ENCODE measurements at places on chromosomes 3 and 15.
A peak's percentile ranks its signal among the peaks of the same experiment; 100 is the strongest.

GRCh38 chr3:23739536-23739935, 66.2 kb upstream of the UBE2E1 start:
- DNase-seq, result no peak

DNA sequence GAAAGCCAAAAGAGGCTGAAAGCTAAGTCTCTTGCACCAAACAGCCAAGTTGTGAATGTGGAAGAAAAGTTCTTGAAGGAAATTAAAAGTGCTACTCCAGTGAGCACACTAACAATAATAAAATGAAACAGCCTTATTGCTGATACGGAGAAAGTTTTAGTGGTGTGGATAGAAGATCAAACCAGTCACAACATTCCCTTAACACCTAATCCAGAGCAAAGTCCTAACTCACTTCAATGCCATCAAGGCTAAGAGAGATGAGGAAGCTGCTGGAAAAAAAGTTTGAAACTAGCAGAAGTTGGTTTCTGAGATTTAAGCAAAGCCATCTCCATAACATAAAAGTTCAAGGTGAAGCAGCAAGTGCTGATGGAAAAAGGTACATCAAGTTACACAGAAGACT, 288.8 kb upstream of the RARB start:
- no peak for DNase-seq

DNA sequence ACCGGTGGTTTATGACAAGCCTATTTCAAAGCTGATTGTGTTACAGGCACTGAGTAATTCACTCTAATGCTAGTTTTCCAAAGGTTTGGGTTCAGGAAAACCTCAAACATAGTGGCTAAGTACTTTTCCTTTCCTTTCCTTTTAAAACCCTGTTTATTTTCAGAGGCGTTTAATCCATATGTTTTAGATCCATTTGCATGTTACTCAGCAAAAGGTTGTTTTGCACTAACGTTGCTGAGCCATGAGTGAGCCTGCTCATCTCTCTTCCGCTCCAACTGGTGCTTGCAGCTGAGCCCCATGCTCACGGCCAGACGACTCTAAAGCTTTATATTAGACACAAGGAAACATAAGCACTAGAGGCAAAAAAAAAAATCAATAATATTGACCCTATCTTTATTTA, 9.4 kb downstream of the CEMIP start:
- no peak for DNase-seq

DNA sequence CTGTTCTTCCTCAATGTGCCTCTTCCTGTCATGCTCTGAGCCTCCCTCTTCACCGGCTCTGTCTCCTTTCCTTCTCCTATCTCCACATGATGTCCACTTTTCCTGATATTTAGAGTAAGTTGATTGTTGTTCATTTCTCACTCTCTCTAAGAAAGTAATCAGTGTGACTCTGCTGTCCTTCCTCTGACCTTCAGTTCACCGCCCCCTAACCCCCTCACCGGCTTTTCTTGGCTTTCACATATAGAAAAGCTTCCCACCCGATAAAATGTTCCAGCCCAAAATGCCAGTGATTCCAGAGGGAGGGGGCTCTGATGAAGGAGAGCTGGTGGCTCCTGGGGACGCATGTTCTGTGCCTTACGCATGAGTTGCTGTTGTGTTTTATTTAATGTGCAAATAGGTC, 120.5 kb upstream of the ABHD17C start:
- DNase-seq, result no peak

GRCh38 chr3:5250467-5251195, 63.1 kb downstream of the EDEM1 start:
- no peak for DNase-seq

- DNase-seq, result no peak
These were observed 15.6 kb downstream of the CHST2 start for GRCh38 chr3:143135150-143135549.

DNA sequence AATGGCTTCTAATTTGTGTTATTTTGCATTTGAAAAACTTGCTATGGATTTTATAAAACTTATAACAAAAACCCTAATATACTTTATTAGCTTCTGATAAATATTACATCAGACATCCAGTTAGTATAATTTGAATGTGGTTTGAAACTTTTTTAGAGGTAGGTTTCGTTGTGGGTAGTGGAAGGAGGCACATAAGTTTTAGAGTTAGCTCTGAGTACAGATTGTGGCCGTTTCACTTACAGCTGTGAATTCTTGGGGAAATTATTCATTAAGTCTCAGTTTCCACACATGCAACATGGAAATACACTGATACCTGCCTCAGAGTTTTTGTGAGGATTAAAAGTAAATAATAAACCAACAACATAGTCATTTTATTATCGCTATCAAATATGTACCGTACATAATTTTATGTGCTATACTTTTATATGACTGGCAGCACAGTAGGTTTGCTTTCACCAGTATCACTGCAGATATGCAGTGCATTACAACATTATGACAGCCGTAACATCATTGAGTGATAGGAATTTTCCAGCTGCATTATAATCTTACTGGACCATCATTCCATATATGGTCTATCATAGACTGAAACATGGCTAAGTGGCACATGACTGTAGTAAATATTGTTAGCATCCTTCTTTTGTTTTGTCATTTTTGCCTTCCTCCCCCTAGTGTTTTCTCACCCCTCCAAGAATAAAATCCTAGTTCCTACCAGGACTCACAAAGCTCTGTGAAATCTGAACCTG, 175.6 kb downstream of the AKAP13 start:
- DNase-seq, result no peak

- DNase-seq, result no peak
These were observed 6.1 kb upstream of the RNU6-1 start for GRCh38 chr15:67845974-67846373.

DNA sequence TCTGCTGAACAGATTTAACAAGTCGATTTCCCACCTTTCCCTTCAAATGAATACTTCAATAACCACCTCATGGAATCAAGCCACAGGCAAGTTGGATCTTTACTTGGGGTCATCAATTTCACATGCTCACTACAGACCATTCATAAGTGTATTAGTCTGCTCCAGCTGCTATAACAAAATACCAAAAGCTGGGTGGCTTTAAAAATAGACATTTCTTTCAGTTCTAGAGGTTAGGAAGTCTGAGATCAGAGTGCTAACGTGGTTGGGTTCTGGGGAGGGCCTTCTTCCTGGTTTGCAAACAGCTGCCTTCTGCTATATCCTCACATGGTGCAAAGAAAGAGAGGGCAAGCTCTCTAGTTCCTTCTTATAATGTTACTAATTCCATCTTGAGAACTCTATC, 5.1 kb downstream of the GPR176 start:
- DNase-seq, result no peak

GRCh38 chr3:47910777-47911440, 105.3 kb downstream of the MAP4 start:
- DNase-seq, result no peak

DNA sequence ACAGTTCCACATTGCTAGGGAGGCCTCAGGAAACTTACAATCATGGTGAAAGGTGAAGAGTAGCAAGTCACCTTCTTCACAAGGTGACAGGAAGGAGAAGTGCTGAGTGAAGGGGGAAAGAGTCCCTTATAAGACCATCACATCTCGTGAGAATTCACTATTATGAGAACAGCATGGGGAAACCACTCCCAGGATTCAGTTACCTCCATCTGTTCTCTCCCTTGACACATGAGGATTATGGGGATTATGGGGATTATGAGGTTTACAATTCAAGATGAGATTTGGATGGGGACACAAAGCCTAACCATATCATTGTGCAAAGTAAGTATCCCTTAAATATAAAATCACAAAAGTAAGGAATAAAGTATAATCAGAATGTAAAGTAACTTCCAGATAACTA, 375.9 kb upstream of the NAALADL2 start:
- no peak for DNase-seq

DNA sequence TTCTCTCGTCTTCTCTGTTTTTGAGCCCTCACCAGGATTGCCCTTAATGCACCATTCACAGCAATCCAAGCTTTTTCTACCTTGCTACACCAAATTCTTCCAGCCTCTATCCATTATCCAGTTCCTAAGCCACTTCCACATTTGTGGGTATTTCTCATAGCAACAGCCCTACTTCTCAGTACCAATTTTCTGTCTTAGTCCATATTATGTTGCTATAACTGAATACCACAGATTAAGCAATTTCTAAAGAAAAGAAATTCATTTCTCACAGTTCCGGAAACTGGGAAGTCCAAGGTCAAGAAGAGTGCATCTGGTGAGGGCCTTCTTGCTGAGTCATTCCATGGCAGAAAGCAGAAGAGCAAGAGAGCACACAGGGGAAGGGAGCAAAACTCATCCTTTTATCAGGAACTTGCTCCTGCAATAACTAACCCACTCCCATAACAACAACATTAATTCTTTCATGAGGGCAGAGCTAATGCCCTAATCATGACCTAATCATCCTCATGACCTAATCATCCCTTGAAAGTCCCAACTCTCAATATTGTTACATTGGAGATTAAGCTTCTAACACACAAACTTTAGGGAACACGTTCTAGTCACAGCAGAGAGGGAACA, 9.7 kb upstream of the EIF1B start:
- DNase-seq, result no peak

DNA sequence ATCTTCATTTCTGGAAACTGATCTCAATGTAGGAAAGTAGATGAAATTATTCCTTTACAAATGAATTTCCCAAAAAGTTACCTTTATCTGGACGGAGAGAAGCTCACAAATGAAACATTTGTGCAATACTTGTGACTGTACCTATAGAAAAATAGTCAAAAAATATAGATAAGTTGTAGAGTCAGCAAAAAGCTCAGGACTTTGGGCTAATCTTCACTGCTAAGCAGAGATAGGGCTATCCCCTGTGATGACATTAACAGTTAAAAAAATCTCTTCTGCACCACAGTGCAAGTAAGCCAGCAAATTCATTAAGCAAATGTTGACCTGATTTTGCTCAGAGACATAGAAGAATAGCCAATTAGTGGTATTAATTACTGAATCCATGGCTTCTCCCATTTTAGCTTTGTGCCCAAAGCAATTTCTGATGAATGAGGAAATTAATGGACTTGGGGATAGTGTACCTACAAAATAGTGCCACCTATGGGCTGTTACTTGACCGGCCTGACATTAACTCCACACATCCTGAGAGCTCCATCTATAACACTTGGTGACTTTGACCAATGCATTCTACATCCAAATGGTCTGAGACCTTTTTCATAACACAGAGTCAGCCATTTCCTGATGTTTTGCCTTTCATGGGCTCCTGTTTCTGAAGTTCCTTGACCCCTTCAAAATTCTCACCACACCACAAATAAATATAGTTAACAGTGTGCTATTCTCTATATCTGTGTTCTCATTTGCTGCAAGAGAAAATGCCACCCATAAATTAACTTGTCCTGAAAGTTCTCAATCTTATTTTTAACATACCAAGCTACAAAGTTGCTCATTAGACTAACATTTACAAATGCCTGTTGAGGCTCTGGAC, 105.0 kb downstream of the SSR3 start:
- no peak for DNase-seq

GRCh38 chr3:51282931-51283330, 102.2 kb upstream of the MANF start:
- DNase-seq, result no peak

- DNase-seq, result peak; percentile 61
These were observed 1.6 kb downstream of the OXTR start for GRCh38 chr3:8767667-8768363.

- no peak for DNase-seq
These were observed 73.3 kb downstream of the NSMCE3 start for GRCh38 chr15:29196290-29196689.

GRCh38 chr3:63338351-63338750, 60.2 kb downstream of the SYNPR start:
- no peak for DNase-seq

- DNase-seq, result no peak
These were observed 625.5 kb upstream of the ZNF717 start for GRCh38 chr3:76410762-76411281.

DNA sequence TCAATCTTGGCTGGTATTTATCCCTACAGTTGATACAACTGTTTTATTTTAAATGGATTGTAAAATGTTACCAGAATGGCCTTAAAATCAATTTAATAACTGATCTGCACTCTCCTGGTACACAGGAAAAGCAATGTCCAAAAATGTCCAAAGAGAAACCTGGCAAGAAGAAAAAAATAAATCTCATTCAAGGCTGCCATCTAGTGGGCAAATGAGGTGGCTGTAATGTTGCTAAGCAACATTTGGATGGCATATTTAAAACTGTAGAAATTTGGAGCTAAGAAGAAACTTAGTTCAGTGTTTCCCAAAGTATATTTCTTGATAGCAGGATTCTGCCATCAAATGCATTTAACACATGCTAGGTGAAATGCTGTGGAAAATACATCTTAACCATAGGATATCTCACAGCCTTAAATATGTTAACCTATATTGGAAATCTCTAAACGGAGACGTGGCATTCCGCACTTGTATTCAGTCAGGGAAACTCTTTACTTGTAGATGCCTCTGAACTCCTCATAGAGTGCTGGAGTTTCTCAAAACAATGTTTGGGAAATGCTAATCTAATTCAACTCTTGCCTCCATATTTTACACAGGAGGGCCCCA, 216.8 kb downstream of the ERC2 start:
- no peak for DNase-seq

DNA sequence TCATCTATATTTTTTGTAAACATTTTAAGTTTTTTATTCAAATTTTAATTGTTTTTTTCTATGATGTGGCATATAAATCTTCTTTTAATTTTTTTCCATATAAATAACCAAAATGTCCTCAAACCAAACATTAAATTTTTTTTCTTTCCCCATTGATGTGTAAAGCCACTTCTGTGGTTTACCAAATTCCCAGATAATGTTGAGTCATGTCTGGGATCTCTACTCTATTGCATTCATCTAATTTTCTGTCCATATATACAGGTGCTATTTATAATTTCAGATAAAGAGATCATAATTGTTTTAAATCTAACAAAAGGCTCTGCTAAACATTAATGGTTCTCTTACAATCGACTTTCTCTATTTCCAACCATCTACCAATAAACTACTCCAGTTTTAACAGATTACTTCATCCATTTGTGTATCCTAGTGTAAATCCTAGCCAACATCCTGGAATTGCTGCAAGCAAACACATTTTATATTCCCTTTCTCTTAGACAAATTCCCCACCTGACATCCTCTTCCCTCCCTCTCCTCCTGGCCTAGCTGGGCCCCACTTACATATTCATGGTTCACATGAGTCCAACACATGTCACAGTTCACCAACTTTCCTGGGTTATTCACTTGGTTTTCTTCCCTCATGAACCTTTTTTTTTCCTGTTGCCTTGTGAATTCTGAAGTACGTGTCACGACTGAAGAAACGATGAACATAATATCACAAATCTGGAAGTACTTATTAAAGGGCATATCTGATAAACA, 368.0 kb upstream of the AGTR1 start:
- DNase-seq, result no peak

DNA sequence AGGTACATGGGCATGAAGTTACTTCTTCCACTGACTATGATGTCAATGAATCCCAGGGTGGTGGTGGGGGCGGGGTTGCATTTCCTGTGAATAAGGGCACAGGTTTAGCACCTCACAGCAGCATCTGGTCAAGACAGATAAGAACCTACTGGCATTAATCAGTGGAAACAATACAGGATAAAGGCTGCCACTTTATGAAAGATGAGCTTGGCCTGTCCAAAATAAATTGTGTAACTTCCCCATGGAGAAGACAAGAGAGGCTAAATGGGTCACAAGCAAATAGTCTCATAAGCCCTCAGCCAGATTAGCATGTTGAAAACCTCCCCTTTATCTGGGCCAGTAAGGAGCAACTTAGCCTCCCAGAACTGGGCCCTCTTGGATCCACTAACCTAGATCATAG, 27.4 kb upstream of the PLSCR2 start:
- DNase-seq, result no peak
